ENCODE measurements at places on chromosomes 11 and 22.

GRCh38 chr22:30025221-30025620 lies 55.0 kb upstream of the HORMAD2 start:
- no peak for DNase-seq

- DNase-seq, result no peak
Measured at GRCh38 chr11:67627812-67628624, 1.7 kb downstream of the NUDT8 start.

- no peak for DNase-seq
Measured at GRCh38 chr11:34143048-34143447, 37.6 kb downstream of the NAT10 start.

DNA sequence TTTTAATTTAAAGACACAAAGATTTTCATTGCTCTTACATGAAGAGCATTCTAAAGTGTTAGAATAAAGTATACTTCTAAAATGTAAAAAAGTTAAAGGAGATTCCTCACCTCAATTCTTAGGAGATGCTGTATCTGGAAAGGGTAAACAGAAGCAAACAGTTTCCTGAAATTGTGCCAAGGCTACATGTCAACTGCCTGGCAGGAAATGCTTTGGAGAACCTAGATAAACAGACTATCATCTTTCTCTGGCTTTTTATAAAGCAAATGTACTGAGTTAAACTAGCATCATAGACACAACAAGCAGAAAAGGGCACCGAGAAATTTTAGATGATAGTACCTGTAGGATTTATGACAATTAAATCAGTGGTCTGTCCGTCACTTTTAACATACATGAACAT lies 24.7 kb upstream of the AKIP1 start:
- no peak for DNase-seq

DNA sequence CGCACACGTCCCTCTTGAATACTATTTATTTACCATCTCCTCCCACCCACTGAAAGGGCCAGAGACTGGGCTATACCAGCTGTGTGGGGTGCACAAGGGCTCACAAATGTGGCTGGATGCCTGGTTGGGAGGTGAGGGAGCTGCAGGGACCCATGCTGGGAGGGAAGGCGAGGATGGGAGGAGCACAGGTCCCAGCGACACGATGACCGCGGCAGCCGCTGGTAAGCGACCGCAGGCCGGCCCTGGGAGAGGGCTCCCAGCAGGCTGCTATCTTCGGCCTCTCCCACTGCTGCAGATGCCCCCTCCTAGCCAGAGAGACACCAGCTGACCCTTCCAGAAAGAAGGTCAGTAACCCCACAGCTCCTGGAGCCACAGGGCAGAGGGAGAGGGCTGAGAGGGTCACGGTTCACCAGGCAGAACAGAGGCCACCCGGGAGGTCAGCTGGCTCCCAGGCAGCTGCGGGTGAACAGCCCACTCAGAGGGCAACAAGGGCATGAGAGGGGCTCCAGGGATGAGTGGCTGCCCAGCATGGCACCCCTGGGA lies 163.9 kb downstream of the CRYBB2 start:
- no peak for DNase-seq

DNA sequence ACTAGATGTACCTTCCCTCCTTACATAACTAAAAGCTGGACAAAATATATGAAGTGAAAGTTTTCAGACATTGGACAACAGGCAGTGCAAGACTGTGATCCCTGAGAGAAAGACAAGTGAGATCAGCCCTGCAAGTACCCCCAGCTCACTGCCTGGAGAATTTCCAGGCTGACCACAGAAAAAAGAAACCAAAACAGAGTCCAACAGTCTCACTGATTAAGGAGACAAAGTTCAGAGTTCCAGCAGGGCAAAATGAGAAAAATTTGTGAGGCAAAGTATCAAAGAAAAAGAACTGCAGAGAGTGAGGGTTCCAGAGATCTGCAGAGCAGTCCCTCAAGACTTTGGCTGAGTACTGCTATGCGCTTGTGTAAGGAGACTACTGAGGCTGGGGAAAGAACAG lies 47.3 kb upstream of the TMEM45B start:
- DNase-seq, result no peak

DNA sequence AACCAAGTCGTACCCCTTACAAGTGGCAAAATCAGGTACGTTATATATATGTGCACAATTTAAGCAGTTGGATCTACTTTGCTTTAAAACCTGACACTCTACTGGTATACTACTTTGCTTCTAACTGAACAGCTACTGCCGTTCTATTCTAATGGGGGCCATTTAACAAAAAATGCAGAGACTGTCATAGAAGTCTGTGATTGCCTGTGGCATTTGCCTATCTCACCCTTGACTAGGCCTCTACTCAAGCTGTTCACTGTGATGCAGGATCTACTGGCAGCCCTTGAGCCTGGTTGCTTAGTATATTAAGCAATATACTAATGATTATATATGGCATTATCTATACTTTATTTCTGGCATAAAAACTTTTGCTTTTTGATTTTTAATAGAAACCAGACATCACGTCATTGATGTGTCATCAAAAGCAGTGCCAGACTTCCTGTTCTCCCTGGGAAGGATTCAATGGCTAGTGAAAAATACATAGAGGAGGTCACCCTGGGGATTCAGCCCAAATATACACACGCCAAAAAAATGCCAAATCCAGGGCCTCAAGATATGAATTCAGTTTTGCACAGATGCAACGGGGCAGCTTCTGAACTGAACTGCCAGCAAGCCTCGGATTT lies 40.0 kb upstream of the FIBIN start:
- DNase-seq, result no peak

GRCh38 chr11:3014057-3014938 lies 22.2 kb upstream of the NAP1L4 start:
- peak; percentile 34 for DNase-seq

GRCh38 chr11:14112721-14113120 lies 150.2 kb downstream of the SPON1 start:
- no peak for DNase-seq

DNA sequence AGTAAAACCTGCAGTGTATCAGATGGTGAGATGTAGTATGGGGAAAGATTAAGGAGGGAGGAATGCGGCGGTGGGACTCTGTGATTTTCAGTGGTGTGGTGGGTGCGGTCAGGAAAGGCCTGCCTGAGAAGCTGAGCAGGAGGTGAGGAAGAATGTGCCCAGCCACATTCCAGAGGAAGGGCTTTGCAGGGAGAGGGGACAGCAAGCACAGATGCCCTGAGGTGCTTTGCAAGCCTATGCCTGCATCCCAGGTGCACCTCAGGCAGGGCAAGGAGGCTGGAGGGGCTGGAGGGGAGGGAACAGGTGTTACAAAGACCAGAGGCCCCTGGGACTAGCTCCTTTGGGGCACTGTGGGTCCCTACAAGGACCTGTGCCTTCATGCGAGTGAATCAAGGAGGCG lies 42.1 kb downstream of the MYO7A start:
- DNase-seq, result no peak

DNA sequence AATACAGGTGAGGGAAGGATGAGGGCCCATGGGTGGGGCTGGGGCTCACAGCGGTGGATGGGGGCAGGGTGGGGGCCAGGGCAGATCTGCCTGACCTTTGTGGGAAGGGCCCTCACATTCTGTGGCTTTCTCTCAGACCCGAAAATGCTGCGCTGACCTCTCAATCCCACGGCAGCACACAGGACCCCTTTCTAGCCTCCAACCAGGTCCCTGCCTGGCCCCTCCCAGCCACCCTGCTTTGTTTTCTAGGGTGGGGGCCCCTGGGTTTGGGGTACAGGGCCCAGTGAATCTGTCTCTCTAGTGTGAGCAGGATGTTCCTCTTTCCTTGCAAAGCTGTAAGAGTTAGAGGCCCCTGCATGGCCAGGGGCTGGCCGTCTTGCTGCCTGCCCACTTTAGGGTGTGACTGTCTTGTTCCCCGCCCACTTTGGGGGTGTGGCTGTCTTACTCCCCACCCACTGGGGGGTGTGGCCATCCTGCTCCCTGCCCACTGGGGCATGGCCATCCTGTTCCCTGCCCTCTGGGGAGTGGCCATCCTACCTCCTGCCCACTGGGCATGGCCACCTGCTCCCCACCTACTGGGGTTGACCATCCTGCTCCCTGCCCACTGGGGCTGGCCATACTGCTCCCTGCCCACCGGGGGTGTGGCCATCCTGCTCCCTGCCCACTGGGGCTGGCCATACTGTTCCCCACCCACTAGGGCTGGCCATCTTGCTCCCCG lies 11.5 kb downstream of the PARVG start:
- no peak for DNase-seq

GRCh38 chr11:6326303-6326702 lies 6.0 kb upstream of the CAVIN3 start:
- no peak for DNase-seq

DNA sequence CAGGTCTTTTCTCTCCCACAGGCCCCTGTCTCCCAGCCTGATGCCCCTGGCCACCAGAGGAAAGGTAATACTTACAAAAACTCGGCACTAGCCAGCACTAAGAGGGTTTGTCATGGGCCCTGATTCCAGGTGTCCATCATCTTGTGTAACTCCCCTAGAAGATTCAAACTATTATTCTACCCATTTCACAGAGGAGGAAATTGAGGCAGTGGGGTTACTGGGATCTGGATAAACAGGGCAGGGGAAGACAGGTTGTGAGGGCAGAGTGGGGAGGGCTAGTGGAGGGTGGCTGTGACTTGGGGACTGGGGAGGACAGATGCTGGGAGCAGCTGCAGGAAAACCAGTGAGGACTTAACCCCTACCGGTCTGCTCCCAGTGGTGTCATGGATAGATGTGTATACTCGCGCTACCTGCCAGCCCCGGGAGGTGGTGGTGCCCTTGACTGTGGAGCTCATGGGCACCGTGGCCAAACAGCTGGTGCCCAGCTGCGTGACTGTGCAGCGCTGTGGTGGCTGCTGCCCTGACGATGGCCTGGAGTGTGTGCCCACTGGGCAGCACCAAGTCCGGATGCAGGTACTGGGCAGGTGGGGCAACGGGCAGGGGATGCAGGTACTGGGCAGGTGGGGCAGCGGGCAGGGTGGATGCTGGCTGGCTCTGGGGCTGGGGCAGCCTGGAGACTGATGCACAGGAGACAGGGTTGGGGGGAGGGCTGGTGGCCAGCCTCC lies 1.2 kb downstream of the VEGFB start:
- no peak for DNase-seq

Measured in stimulated activated CD8-positive, alpha-beta memory T cell treated with anti-CD3 and anti-CD28 coated beads, Interleukin-4, amount 100 ng/mL, for 24 hours (primary cell).